Stimulated activated CD4-positive, alpha-beta T cell treated with anti-CD3 and anti-CD28 coated beads, TNF-alpha, amount 100 ng/mL, for 24 hours (primary cell): ENCODE measurements at places on chromosomes 2 and 18.
A peak's percentile ranks its signal among the peaks of the same experiment; 100 is the strongest.

DNA sequence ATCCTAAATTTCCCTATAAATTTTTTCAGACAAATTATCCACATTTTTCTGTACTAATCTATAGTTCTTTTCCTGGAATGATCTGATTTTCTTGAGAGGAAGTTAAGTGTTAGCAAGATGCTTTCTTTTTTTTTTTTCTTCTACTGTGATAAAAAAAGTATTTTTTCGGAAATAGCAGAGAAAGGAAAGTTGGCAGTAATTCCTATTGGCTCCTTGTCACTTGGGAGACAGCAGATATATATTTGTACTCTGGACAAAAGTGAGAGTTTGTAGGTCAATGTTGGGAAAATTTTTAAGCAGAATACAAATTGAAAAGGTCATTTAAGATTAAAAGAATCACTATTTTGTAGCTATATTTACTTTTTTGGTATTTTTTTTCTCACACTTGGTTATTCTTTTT lies 635.7 kb upstream of the NRXN1 start:
- DNase-seq, result no peak

GRCh38 chr2:29295845-29296244 lies 180.6 kb downstream of the CLIP4 start:
- DNase-seq, result no peak

DNA sequence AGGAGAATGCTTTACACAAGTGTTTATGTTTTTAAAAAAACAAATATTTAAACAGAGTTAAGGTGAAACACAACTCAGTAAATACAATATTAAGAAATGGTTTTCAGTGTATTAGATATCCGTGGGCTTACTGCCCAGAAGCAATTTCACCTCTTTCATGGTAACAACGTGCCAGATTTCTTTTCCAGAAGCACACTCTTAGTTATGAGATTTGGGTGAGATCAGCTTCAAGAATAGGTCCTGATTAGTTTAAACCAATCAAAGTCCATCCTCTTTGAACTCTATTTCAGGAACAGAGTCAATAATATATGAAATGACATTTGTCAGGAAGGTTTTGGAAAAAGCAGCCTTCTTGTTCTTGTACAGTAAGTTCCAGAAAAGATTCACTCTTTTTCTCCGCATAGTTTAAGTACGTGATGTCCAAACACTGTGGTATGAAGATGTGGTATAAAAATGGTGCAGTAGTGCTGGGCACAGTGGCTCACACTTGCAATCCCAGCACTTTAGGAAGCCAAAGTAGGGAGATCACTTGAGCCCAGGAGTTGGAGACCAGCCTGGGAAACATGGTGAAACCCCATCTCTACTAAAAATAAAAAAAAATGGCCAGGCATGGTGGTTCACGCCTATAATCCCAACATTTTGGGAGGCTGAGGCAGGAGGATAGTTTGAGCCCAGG lies 14.7 kb downstream of the USP34 start:
- no peak for DNase-seq

- no peak for DNase-seq
Observed at GRCh38 chr2:144801766-144802165, 281.8 kb upstream of the ZEB2 start.

DNA sequence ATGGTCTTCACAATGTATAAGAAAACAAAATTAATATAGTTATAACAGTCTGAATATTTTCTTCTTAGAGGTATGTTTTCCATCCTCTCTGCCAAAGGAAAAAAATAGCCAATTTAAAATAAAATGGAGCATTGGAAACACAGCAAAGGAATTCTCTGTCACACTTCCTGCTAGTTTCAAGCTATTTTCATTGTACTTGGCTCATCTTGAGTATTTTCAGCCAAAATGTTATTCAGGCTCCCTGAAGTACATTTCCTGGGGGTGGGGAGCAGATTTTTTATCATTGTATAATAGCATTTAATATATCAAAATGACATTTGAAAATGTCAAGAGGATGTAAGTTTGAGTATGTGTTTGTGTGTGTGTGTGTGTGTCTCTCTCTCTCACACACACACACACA lies 463.6 kb upstream of the REG3G start:
- no peak for DNase-seq

GRCh38 chr2:240441993-240442411 lies 6.5 kb downstream of the GPC1 start:
- DNase-seq, result no peak

- no peak for DNase-seq
Observed at GRCh38 chr2:12109363-12110017, 363.1 kb downstream of the LPIN1 start.

DNA sequence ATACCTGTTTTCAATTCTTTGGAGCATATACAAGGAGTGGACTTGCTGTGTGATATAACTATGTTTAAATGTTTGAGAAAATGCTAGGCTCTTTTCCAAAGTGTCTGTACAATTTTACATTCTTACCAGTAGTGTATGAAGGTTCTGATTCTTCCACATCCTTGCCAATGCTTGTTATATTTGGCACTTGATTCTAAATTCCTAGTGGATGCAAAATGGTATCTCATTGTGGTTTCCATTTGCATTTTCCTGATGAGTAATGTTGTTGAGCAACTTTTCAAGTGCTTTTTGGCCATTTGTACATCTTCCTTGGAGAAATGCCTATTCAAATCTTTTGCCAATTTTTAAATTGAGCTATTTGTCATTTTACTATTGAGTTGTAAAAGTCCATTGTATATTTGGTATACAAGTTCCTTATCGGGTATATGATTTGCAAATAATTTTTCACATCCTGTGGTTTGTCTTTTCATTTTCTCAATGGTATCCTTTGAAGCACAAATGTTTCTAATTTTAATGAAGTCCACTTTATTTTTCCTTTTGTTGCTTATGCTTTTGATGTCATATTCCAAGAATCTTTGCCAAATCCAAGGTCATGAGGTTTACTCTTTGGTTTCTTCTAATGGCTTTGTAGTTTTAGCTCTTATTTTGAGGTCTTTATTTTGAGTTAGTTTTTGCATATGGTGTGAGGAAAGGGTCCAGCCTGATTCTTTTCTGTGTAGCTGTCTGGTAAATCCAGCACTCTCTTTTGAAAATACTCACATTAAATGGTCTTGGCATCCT lies 33.2 kb upstream of the CWC22 start:
- DNase-seq, result no peak

- DNase-seq, result no peak
Observed at GRCh38 chr2:98804736-98805135, 73.8 kb upstream of the MGAT4A start.

DNA sequence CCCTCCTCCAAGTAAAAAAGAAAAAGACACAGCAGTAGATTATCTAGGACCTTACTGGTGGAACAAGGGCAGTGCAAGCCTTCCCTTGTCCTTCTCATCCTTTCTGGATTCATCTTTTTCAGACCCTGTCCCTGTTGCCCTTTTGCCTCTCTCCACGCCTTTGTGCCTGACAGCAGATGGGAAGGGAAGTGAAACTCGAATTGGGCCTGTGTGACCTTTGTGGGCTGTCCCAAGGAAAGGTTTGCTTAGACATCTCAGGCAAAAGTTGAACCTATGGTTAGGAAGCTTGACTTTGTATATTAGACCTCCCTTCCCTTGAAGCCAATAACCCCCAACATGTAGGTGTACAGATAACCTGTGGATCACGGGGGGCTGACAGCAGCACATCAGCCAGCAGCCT lies 185.3 kb downstream of the PRKCE start:
- no peak for DNase-seq

- DNase-seq, result no peak
Observed at GRCh38 chr2:132830321-132830827, 160.4 kb upstream of the LYPD1 start.

GRCh38 chr18:62131301-62131909 lies 55.5 kb downstream of the PIGN start:
- DNase-seq, result peak; percentile 44

GRCh38 chr2:41854227-41854626 lies 193.6 kb upstream of the PKDCC start:
- DNase-seq, result no peak

- DNase-seq, result no peak
Observed at GRCh38 chr2:65351234-65351947, 81.0 kb downstream of the SPRED2 start.

GRCh38 chr2:191299866-191300265 lies 54.7 kb downstream of the MYO1B start:
- DNase-seq, result no peak

- no peak for DNase-seq
Observed at GRCh38 chr2:169572189-169572588, 1.5 kb downstream of the FASTKD1 start.

- no peak for DNase-seq
Observed at GRCh38 chr2:45957533-45958227, 306.2 kb downstream of the PRKCE start.

- DNase-seq, result peak; percentile 59
Observed at GRCh38 chr2:135985826-135986393, 484 bp upstream of the DARS1 start.

DNA sequence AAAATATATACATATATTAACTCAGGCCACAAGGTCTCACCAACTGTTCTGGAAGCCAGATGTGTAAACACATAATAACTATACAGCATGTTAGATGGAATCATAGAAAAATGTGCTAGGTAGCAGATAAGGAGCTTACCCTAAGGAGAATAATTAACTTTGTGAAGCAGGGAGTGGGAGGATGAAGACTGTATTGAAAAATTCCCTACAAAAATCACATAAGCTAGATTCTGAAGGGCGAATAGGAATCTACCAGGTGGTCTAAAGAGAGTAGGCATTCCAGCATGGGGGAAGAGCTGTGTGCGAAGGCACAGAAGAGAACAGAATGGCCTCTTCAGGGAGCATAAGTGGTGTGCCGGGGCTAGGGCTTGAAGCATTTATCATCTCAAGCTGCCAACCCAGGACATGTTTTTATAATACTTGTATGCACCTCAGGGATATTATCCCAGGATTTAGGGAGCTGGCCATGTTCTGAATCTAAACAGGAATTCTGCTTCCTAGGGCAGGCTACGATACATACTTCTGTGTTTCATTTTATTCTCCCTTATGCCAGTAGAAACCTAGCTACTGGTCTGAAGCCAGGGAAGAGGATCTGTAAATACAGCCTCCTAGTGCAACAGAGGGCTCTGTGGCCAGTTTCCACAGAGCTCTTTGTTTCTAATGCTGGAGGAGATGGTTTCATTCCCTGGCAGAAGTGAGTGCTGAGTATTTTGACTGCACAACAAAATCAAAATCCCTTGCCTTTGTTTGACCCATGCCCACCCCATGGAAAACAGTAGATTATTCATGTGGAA lies 56.7 kb downstream of the NEMP2 start:
- DNase-seq, result no peak

GRCh38 chr2:133306236-133306635 lies 262.0 kb downstream of the NCKAP5 start:
- DNase-seq, result no peak

- no peak for DNase-seq
Observed at GRCh38 chr2:234689911-234690379, 193.1 kb upstream of the ARL4C start.

DNA sequence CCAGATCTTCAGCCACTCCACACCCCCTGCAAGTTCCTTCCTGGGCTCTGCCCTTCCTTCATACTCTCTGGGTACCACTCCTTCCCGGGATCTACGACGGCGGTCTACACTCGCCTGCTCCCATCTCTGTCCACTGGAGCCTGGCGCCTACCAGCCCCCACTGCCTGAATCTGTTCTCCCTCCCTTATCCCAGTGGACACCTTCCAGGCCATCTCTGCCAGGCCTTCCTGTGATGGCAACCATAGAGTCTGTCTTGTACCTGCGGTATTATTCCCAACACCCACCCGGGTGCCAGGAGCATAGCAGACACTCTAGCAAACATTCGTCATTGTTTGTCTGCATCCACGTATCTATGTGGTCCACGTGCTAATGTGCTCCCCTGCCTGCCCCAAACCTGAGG lies 140.9 kb downstream of the ZFP36L2 start:
- no peak for DNase-seq

DNA sequence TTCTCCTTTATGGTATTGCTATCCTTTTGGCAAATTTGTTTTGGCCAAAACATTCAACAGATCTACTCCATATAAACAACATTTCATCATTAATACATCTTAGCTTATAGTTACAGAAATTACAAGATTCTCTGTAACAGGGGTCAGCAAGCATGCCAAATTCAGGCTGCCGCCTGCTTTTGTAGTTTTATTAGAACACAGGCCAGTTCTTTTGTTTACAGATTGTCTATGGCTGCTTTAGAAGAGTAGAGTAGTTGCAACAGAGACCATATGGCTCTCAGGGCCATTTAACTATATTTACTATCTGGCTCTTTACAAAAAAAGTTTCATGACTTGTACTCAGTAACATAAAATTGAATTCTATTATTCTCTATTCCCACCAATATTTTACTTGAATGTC lies 53.9 kb downstream of the LNPK start:
- no peak for DNase-seq

- no peak for DNase-seq
Observed at GRCh38 chr18:70019136-70019535, 71.5 kb upstream of the CD226 start.

- no peak for DNase-seq
Observed at GRCh38 chr2:236794176-236794957, 224.7 kb downstream of the ACKR3 start.

- no peak for DNase-seq
Observed at GRCh38 chr2:101884423-101884822, 107.3 kb upstream of the IL1R2 start.

- no peak for DNase-seq
Observed at GRCh38 chr2:205757271-205757670, 75.0 kb downstream of the NRP2 start.

GRCh38 chr2:43039376-43040080 lies 186.9 kb downstream of the ZFP36L2 start:
- no peak for DNase-seq

DNA sequence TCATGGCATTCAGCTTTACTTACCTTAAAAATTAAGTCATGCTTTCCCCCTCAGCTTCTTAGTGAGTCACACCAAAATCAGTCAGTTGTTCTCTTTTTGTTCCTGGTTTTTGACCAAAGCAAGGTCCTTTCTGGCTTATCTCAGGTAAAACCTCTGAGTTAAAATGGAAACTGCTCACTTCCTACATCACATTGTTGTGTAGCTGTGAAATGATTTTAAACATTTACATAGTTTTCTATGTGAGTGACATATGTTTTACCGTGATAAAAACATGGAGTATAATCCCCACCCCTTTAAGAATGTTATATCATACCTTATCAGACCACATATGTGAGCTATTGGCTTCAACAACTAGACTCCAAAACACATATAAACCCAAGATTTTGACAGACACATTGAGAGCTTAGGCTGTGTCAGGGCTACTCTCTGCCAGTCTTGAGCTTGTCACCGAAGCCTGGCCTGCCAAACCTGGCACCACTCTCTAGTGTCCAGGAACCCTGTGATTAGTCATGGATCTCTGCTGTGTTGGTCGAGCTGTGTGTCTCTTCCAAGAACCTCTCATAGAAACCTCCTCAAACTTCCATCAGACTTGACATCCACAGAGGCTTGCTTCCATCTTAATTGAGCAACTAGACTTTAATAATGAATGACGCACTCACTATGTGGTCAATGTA lies 294.5 kb upstream of the FBXO11 start:
- no peak for DNase-seq

- no peak for DNase-seq
Observed at GRCh38 chr2:21800356-21800755, 676.6 kb downstream of the TDRD15 start.

GRCh38 chr2:215397632-215398341 lies 38.1 kb downstream of the FN1 start:
- DNase-seq, result no peak
